Foreskin fibroblast (primary cell): ENCODE measurements at places on chromosomes 1 and 21.
A peak's percentile ranks its signal among the peaks of the same experiment; 100 is the strongest.

DNA sequence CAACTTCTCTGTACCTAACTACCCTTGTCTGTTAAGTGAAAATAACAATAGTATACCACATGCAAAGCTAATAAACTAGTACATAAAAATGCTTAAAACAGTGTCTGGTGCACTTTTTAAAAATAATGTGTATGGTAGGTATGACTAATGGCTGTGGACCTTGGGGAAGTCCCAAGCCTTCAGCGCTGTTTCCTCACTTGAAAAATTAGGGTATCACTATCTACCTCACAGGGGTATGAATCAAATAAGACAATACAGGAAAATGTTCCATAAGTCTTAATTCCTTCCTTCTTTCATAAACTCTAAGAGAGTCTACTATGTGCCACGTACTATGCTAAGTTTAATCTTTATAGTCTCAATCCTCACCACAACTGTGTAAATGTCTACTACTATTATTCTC is 32.0 kb downstream of the EGLN1 start:
- peak; percentile 57 for DNase-seq

GRCh38 chr1:67653304-67653703 is 31.7 kb upstream of the GADD45A start:
- no peak for DNase-seq

- DNase-seq = peak; percentile 75
Observed at GRCh38 chr1:234478152-234478480, 863 bp downstream of the TARBP1 start.

DNA sequence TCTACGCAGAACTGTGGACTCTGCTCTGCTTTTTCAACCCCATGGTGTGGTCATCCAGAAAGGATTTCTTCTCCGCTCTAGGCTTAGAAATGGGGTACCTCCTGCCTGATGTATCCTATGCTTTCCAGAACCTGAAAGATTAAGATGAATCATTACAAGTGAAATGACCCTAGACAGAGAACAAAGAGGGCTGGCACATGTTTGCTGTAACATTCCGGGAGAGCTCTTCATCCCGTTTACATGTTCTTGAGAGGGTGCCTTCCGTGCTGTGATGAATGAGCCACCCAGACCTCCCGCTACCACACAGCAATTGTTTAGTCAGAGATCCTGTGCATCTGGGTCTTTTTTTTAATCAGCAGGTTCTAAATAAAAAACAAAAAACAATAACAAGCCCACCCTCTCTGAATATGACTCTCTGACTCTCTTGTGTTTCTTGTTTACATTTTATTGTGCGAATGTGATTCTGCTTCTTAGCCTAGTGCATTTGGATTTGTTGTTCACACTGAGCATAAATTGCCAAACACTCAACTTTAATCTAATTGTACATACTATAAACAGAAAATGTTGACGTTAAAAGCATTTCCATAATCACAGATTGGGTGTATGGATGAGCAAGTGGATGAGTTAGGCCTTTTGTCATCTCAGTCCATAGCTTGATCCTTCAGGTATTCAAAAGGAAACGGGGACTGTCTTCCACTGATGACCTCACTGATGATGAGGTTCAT is 87.1 kb downstream of the GPR88 start:
- peak; percentile 27 for DNase-seq

- DNase-seq = no peak
Observed at GRCh38 chr1:228308085-228308601, 98.5 kb downstream of the TRIM11 start.

- DNase-seq = no peak
Observed at GRCh38 chr1:86197206-86197855, 40.8 kb upstream of the COL24A1 start.

GRCh38 chr1:176998183-176998795 is 166.2 kb downstream of the ASTN1 start:
- no peak for DNase-seq

GRCh38 chr1:186308264-186309060 is 66.6 kb downstream of the TPR start:
- DNase-seq = no peak

DNA sequence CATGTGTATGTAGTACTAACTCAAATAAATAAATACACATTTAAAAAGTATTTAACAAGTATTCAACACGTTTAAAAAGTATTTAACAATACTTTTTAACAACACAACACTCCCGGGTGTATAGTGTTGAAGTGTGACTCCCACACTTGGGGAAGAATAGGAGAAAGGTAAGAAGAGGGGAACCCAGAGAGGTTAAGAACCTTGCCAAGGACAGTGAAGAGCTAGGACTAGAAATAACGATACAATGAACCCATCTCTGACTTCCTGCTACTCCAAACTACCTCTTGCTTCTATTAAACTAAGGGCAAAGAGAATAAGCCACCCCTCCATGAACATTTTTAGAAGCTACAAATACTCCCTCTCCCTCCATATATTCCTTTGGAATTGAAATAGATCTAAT is 1.7 kb upstream of the GFI1 start:
- no peak for DNase-seq

GRCh38 chr1:216705676-216706075 is 17.6 kb downstream of the ESRRG start:
- DNase-seq = no peak

GRCh38 chr1:143720087-143721023 is 251.4 kb downstream of the FAM72C start:
- DNase-seq = no peak

DNA sequence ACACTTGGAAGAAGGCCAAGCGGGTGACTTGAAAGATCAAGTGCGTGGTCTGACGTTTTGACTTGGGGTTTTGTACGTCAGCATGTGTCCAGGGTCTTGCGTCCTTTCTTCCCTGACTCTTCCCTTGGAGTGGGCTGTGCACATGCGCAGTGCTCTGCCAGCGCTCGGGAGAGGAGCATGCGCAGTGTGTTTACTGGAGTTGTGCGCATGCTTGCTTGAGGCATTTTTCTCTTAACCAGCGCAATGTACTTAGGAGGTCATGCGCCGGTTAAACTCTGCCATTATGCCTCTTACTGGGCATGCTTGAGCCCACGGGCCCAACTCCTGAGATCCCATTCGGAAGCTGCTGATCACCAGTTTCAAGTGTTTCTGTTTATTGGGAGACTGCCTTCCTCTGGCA is 242.5 kb upstream of the AJAP1 start:
- no peak for DNase-seq

DNA sequence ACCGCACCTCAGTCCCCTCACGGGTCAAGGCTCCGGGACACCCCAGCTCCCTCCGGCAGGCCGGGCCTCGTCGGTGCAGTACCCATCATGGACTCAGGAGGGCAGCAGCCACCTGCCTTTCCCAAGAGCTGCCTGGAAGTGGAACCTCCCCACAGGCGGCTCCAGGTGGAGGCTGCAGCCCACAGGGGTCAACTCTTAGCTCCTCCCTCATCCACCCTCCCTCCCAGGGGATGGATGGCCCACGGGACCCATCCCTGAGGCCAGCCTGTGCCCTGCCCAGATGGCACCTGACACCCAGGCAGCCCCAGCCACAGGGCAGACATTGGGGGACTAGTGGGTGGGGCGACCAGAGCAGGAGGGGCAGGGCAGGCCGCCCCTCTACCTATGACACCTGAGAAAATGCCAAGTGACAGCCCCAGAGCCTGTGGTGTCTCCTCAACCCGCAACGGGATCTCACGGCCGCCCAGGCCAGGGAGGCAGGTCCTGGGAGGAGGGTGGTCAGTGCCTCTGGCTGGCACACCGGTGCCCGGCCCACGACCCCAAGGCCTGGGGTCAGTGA is 1.2 kb upstream of the ARHGEF16 start:
- peak; percentile 41 for DNase-seq

DNA sequence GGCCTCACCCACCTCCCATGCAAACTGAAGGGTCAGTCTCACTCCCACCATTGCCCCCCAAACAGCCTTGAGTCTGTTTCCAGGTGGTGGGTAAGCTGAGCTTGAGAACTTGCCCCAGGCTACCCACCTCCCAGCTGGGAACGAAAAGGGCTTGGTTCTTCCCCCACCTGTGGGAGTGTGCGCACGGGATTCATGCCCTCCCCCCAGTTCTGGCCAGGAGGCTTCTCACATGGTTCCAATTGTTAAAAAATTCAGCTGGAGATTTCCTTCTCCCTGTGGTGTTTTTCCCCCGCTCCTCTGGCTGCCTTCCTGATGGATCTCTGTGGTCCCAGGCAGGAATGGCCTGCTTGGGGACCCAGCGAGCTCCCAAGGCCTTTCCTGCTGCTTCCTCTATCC is 81.8 kb upstream of the C21orf91 start:
- DNase-seq = no peak

GRCh38 chr1:30060738-30061137 is 662.6 kb downstream of the MATN1 start:
- no peak for DNase-seq

DNA sequence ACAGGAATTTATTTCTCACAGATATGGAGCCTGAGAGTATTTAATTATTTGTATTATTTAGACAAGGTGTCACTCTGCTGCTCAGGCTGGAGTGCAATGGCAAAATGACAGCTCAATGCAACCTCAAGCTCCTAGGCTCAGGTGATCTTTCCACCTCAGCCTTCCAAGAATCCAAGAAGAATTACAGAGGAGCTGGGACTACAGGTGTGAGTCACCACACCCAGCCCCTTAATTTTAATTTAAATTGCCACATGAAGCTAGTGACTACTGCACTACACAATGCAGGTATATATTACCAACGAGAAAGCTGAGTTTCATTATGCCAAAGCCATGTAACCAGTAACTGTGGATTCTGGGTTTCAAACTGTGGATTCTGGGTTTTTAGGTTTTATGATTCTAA is 2.1 kb downstream of the KHDC4 start:
- no peak for DNase-seq

- DNase-seq = peak; percentile 73
Observed at GRCh38 chr1:60765204-60765603, 317.2 kb upstream of the NFIA start.

GRCh38 chr1:14539953-14540563 is 58.4 kb upstream of the KAZN start:
- no peak for DNase-seq

- no peak for DNase-seq
Observed at GRCh38 chr1:117879284-117879683, 50.1 kb downstream of the GDAP2 start.

DNA sequence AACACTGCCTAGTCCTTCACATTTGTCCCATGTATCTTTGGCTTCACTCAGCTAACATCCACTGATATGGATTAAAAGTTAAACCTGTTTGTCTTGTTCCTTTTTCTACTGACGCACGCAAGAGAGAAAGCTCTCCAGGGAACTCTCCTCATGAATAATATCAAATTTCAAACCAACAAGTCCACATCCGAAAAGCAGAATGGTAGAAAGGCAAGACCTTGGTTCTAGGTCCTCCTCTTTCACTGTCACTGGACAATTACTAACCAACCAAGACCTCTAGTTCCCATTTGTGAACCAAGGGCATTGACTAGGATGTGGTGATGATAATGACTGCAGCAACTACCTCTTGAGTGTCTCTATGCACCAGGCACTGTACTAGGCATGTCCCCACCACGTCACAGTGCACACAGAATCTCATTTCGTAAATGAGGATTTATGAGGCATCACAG is 8.4 kb downstream of the PLPP3 start:
- no peak for DNase-seq

DNA sequence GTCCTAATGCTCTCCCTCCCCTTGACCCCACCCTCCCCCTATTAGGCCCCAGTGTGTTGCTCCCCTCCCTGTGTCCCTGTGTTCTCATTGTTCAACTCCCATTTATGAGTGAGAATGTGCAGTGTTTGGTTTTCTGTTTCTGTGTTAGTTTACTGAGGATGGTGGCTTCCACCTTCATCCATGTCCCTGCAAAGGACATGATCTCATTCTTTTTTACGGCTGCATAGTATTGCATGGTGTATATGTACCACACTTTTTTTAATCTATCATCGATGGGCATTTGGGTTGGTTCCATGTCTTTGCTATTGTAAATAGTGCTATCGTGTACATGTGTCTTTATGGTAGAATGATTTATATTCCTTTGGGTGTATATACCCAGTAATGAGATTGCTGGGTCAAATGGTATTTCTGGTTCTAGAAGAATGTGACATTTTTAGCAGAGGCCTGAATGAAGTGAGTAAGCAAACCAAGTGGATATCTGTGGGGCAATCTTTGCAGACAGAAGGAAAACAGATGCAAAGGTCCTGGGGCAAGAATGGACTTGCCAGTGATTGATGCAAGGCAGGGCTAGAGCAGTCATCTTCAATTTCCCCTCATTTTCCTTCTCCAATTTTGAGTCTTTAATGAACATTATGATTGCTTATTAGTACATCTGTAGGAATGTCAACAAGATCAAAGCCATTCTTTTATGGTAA is 50.2 kb downstream of the UBE4B start:
- peak; percentile 54 for DNase-seq

GRCh38 chr1:159945483-159946241 is at the start of gene IGSF9:
Gene IGSF9 (minus strand): TSS chr1:159945613. CDS start chr1:159943454, 2,159 bp downstream.
- peak; percentile 25 for DNase-seq

DNA sequence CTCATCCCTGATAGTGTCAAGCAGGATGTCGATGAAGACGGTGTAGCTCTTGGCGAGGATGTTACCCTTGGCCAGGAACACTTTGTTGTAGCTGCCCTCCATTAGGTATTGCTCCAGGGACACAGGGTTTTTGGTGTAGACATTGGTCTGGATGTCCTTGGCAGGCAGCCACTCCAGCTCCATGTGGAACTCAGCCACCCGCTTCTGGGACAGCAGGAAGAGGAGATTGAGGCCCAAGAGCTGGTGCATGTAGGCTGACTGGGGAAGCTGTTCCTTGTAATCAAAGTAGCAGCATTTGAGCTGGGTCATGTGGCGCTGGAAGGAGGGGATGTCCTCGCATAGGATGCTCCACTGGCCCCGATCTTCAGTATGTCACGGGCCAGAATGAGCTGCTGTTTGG is 9.5 kb downstream of the IL6R start:
- no peak for DNase-seq

- DNase-seq = no peak
Observed at GRCh38 chr1:159051436-159051835, 25.1 kb downstream of the AIM2 start.

DNA sequence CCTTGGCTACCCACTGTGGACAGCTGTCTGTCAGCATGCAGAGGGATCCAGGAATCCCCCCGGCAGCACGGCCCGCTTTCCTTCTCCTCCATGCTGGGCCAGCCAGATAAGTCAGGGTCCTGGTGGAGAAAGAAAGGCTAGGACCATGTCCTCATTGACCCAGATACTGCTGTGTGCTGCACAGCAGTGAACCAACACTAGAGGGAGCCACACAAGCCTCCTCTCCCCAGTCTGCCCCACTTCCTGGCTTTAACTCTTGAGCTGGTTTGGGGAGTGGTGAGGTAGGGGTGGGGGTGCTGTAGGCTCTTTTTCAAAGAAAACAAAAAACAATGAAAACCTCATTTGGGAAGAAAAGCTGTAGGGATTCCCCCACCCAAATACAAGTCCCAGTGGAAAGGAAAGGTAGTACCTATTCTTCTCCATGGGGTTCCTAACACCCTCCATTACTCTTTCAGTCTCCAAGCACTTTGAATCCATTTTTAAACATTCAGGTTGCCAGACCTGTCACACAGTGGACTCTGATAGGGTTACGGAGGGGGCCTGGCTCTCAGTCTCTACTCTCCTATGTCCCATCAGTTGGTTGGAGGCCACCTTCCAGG is 84.9 kb upstream of the CD1D start:
- DNase-seq = no peak

- peak; percentile 23 for DNase-seq
Observed at GRCh38 chr1:92728697-92729096, 56.2 kb downstream of the EVI5 start.
